ENCODE measurements at places on chromosomes 13 and 19.

DNA sequence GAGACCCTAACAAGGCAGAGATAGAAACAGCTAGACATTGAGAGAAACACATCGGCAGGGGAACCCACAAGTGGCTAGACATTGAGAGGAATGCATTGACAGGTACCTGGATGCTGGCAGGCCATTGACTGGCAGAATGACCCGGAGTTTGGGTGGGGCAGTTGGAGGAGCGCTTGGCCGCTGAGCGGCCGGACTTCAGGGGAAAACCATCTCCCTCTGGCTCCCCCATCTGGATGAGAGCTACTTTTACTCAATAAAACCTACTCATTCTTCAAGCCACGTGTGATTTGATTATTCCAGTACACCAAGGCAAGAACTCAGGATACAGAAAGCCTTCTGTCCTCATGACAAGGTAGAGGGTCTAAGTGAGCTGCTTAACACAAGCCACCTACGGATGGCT is 473.4 kb downstream of the SLITRK5 start:
- DNase-seq: no peak

- DNase-seq: no peak
Measured at GRCh38 chr13:30292325-30292724, 15.0 kb downstream of the KATNAL1 start.

- DNase-seq: no peak
Measured at GRCh38 chr19:50710094-50710493, 9.5 kb downstream of the SHANK1 start.

GRCh38 chr19:51016798-51017683 is 2.5 kb downstream of the KLK10 start:
- DNase-seq: no peak

- no peak for DNase-seq
Measured at GRCh38 chr13:21573920-21574712, 29.9 kb downstream of the MICU2 start.

- no peak for DNase-seq
Measured at GRCh38 chr13:110662777-110663443, 43.0 kb downstream of the CARS2 start.

DNA sequence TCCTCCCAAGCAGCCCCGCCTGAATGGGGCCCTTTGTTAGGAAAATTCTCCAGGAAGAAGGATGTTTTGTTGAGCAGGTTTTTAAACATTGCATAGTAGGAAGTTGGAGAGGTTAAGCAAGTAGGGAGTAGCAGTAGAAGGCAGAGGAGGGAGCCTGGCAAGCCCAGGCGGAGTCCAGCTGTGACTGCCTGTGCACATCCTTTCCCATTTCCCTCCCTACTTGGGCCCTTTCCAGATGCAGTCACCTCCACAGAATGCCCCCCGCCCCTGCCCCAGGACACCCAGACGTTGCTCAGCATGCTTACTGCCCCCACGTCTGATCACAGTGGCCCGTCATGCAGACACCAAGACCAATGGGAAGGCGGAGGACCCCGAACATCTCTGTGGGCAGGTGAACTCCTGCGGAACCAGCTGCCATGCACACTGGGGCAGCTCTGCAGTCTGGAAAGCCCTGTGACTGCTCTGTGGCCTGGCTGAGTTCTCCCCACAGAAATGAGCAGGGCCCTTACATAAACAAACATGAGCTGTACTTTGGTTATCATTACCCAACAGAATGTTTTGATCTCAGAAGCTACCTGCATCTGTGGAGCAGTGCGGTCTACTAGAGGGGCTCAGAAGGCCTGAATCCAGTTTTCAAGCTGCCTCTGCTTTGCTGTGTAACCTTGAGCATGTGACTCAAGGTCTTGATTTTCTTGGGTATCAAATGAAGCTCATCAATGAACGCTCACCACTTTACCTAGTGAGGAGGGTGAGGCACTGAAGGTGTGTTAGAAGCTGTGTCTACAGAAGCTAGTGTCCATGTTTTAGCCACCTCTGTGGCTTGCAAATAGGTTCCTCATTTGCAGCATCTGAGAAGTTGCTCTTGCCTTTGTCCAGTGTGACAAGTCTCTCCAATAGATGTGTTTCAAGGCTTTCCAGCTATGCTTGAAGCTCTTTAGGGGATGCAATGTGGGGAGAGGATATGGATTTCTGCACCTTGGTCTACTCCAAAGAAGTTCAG is 84.2 kb downstream of the TNFRSF19 start:
- no peak for DNase-seq

- DNase-seq: no peak
Measured at GRCh38 chr13:32045982-32046785, 14.6 kb downstream of the FRY start.

GRCh38 chr13:91241221-91241933 is 106.1 kb upstream of the MIR17HG start:
- no peak for DNase-seq

GRCh38 chr13:113160983-113161382 is 2.5 kb downstream of the PROZ start:
- DNase-seq: no peak

DNA sequence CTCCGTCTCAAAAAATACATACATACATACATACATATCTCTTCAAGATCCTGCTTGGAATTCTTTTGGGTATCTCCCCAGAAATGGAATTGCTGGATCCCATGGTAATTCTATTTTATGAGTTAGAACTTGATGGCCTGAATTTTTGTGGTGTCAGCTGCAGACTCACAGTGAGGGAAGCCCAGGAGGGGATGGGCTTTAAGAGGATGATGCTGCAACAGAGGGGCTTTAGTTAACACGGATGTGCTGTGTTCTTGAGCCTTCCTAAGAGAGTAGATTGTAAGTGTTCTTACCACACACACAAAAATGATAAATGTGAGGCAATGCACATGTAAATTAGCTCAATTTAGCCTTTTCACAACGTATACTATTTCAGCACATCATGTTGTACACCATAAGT is 31.8 kb downstream of the CACNG6 start:
- no peak for DNase-seq

DNA sequence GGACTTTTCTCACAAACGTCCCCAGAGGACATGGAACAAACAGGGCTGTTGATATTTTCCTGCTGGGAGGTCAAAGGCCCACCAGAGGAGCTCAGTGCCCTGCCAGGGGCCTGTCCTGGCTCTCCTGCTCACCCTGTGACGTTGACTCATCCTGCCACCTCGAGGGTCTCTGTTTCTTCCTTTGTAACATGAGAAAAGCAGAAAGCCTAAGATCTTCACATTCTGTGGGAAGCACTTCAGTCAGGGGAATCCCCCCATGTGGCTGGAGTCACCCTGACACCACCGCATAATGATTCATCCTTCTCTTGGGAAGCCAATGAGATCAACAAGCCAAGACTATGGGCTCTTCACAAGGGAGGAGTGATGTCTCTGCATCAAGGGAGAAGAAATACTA is 147.9 kb downstream of the KATNAL1 start:
- no peak for DNase-seq

- no peak for DNase-seq
Measured at GRCh38 chr13:33490461-33491327, 205.1 kb upstream of the STARD13 start.

GRCh38 chr19:6887316-6887715 is at the start of gene ADGRE1:
Gene ADGRE1 (plus strand): TSS chr19:6887579. CDS start chr19:6887609, 30 bp downstream.
- no peak for DNase-seq

GRCh38 chr19:3556978-3557460 is 367 bp downstream of the MFSD12 start:
- no peak for DNase-seq

GRCh38 chr13:44425815-44426078 is 52.1 kb downstream of the SERP2 start:
- DNase-seq: no peak

- no peak for DNase-seq
Measured at GRCh38 chr19:17554968-17555479, 425 bp upstream of the COLGALT1 start.

- no peak for DNase-seq
Measured at GRCh38 chr13:24678151-24678550, 2.1 kb upstream of the ATP12A start.

GRCh38 chr19:31511098-31511497 is 161.9 kb upstream of the TSHZ3 start:
- DNase-seq: no peak

DNA sequence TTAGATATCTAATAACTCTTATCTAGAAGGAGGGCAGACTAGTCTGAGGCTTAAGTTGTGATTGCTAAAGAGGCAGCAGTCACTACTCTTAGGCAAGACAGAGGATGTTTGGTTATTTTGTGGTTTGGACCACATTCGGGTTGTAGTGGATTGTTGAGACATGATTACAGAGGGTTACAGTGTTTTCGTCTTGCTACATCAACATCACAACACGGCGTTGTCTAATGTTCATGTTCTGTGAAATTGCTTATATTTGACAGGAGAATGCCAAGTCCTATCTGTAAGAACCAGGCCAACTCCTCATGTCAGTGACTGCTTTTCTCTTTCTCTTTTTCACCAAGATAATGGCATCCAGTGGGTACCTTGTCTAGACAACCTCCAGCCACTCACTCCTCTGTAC is 16.8 kb upstream of the TM9SF2 start:
- no peak for DNase-seq

GRCh38 chr19:45498411-45499195 is at the start of gene PPM1N:
Gene PPM1N (plus strand): TSS chr19:45498443. CDS start chr19:45498473, 30 bp downstream.
- no peak for DNase-seq

DNA sequence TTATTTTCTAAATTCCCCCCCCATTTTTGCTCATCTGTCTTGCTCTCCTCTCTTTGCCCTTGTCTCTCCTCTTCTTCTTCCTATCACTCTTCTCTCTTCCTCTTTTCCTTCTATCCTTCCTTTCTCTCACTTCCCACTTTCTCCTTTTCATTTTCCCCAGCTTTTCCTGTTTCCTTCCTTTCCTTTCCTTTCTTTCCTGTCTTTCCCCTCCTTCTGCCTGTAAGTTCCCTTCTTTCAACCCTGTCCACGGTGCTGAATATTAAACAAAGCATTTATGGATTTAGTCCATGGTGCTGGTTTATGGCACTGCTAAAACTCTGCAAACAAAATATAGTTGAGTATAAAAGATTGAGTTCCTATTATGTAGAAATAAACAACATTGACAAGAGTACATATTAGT is 27.6 kb downstream of the SCEL start:
- no peak for DNase-seq

GRCh38 chr13:26653310-26653709 is 95.8 kb downstream of the WASF3 start:
- no peak for DNase-seq

GRCh38 chr13:80921971-80922370 is 581.0 kb upstream of the SPRY2 start:
- DNase-seq: no peak

All from thoracic aorta (tissue), 2 donors.